T-cell (primary cell): ENCODE measurements at places on chromosomes 11 and 22. TPM values are rescaled to one million over a fixed set of nuclear protein-coding genes. Genes with fewer than 3 reads are reported as not detected.
A peak's percentile ranks its signal among the peaks of the same experiment; 100 is the strongest.

- DNase-seq, result no peak
- no peak overlapping the region for H3K27ac ChIP-seq
- H3K4me3 ChIP-seq, result no peak overlapping the region
- no peaks in the 10 kb centered on the region for H3K4me1 ChIP-seq
- no peaks in the 10 kb centered on the region for H3K36me3 ChIP-seq
These were observed 53.6 kb downstream of the SCUBE1 start for GRCh38 chr22:43289531-43289963.

- peaks cover 37% of the 10 kb centered on the region for H3K27me3 ChIP-seq
- H3K4me1 ChIP-seq, result no peaks in the 10 kb centered on the region
- H3K27ac ChIP-seq, result no peak overlapping the region
These were observed 68.2 kb downstream of the CD82 start for GRCh38 chr11:44633641-44634040.

DNA sequence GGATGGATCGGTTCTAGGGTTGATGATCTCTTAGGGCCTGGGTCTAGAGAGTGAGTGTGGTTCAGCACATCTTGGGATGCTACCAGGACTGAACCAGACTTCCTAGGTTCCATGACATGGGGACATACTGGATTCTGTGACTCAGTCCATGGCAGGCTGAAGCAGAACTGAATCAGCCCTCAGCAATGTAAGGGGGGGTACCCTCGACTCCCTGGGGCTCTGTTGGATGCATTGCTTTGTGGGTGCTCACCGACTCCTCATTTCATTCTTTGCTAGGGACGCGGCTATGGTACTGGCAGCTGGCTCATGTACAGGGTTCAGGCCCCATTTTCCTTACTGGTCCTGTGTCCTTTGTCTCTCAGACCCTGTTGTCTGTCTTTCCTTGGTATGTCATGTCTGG, 733 bp upstream of the GRAMD1B start:
- H3K27me3 ChIP-seq, result peaks cover 2% of the 10 kb centered on the region
- H3K4me3 ChIP-seq, result peak overlapping the region; percentile 41
- H3K27ac ChIP-seq, result no peak overlapping the region
- peaks cover 25% of the 10 kb centered on the region for H3K4me1 ChIP-seq

DNA sequence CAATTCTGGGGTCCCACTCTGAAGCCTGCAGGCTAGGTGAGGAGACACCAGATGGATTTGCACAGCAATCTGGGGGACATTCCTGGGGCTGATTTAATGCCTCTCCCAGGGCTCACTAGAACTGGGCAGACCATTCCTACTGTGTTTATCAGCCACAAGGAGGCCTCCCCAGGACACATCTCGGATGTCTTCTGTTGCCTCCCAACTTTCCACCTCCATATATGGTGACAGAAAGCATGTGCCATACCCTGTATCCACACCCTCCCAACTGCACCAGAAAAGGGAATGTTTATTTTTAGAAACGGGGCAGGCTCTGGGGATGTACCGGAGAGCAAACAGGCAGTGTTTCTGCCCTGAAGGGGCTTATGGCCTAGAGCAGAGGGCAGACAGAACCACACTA, 181.8 kb downstream of the CSNK2A3 start:
- H3K4me3 ChIP-seq, result no peak overlapping the region
- no peak for DNase-seq
- H3K4me1 ChIP-seq, result peaks cover 5% of the 10 kb centered on the region
- H3K27me3 ChIP-seq, result peaks cover 3% of the 10 kb centered on the region
- no peak overlapping the region for H3K27ac ChIP-seq
- H3K36me3 ChIP-seq, result no peaks in the 10 kb centered on the region

DNA sequence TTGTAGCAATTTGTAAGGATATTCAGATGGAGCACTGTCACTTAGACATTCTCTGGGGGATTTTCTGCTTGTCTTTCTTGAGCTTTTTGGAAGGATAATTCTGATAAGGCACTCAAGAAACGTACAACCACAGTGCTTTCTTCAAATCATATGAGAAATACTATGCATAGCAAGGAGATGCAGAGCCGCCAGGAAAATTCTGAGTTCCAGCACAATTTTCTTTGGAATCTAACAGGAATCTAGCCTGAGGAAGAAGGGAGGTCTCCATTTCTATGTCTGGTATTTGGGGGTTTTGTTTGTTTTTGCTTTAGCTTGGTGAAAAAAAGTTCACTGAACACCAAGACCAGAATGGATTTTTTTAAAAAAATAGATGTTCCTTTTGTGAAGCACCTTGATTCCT, 9.9 kb downstream of the PRSS23 start:
- no peak overlapping the region for H3K4me3 ChIP-seq
- no peak for DNase-seq
- H3K27ac ChIP-seq, result no peak overlapping the region
- peaks cover 17% of the 10 kb centered on the region for H3K4me1 ChIP-seq
- no peaks in the 10 kb centered on the region for H3K27me3 ChIP-seq

Gene B3GAT1
- 6.1 TPM for total RNA-seq

Gene OR5B21
- total RNA-seq, result 0.46 TPM

GRCh38 chr11:70509476-70509875, 111.1 kb downstream of the CTTN start:
- no peaks in the 10 kb centered on the region for H3K4me1 ChIP-seq
- no peak for DNase-seq
- no peak overlapping the region for H3K4me3 ChIP-seq
- no peak overlapping the region for H3K27ac ChIP-seq
- H3K36me3 ChIP-seq, result no peaks in the 10 kb centered on the region
- H3K27me3 ChIP-seq, result no peaks in the 10 kb centered on the region

DNA sequence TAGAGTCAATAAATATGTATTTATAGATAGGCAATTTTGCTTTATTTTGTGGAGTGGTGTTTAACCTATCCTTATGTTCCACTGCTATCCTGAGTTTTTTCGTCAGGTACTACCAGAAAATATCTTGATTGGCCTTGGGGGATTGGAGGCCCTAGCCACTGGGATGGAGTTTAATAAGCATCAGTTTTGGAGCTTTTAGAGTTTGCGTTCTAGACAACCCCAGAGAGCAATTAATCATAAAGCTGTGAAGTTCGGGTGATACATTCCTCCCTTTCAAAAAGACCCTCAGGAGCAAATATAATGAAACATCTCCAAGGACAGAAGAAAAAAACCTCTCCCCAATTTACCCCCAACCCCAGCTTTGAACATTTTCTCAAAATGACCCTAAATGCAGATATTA, at the start of gene OR5A1:
Gene OR5A1 (plus strand): TSS at position 301 of the 400 bp plus-strand sequence. CDS start 6,700 bp downstream, outside the sequence.
- H3K36me3 ChIP-seq, result no peaks in the 10 kb centered on the region
- no peak within 1 kb of the TSS for H3K4me3 ChIP-seq
- H3K27ac ChIP-seq, result no peak within 1 kb of the TSS
- DNase-seq, result no peak
- H3K4me1 ChIP-seq, result no peaks in the 10 kb centered on the region

Gene ESAM
- 2.5 TPM for total RNA-seq

Gene RIBC2
- 0.61 TPM for total RNA-seq

DNA sequence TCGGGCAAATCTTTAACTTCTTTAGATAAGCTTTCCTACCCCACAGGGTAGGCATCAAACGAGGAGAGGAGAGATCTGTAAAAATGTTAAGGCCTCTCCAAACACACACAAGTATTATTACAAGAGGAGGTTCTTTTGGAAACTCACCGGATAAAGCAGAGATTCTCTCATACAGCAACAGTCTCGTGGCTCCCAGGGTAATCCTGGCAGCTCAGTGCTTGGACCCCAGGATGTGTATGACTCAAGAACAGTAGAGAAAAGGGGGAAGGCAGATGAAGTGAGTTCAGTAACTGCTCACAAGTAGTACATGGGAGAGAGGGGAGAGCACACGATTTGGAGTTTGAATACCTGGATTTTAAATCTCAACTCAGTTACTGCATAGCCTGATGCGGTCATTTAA, 120.9 kb downstream of the FEZ1 start:
- peaks cover 42% of the 10 kb centered on the region for H3K27me3 ChIP-seq
- no peak overlapping the region for H3K4me3 ChIP-seq
- no peak for DNase-seq
- H3K36me3 ChIP-seq, result no peaks in the 10 kb centered on the region

DNA sequence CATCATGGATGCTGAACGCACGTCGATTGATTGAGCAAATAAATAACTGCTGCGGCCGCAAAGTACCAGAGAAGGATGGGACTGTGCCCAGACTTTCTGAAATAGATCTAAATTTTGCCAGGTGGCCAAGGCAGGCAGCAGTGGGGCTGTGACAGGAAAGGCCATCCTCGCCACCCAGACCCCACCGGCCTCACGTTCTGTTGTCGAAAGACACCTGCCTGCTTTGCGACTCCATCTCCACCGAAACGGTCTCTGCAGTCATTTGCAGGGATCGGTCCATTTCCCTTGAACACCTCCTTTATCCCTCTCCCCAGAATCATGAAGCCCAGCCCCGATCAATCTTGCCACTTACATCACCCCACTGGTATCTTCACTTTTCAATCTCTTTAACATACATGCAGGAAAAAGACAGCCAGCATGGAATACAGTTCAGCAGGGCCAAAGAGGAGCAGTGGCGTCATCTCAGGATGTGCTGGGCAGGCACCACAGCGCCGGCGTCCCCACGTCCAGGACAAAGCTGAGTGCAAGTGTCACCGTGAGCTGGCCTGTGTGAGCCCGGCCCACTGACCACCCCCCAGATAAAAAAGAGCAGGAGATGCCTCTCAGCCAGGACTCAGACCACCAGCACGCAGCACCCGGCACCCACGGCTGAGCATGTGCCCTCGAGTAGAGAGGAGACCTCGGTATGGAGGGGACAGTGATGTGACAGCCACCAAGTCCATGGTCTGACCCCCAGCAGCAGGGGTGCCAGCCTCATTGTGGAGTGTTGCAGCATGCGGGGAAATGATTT, 610.3 kb downstream of the TBC1D22A start:
- no peaks in the 10 kb centered on the region for H3K4me1 ChIP-seq
- H3K36me3 ChIP-seq, result no peaks in the 10 kb centered on the region
- H3K27me3 ChIP-seq, result no peaks in the 10 kb centered on the region
- H3K27ac ChIP-seq, result no peak overlapping the region

Gene TSPAN18
- total RNA-seq, result 25.7 TPM

DNA sequence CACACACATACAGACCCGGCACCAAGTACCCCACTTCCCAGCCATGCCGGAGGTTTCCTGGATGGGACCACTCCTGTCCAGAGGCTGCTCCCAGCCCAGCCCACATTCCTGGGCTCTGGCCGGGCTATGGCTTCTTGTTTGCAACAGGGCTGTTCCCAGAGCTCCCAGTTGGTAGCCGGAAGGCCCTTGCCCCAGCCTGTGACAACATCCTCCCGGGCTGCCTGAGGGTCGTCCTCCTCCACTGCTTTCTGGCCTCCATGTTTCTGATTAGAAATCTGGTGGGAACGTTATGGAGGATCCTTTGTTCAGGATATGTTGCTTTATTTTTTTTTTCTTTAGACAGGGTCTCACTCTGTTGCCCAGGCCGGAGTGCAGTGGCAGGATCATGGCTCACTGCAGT, 952 bp upstream of the CYP2D6 start:
- no peaks in the 10 kb centered on the region for H3K27me3 ChIP-seq
- H3K4me1 ChIP-seq, result no peaks in the 10 kb centered on the region
- no peaks in the 10 kb centered on the region for H3K36me3 ChIP-seq
- DNase-seq, result no peak
- no peak overlapping the region for H3K4me3 ChIP-seq
- no peak overlapping the region for H3K27ac ChIP-seq

- no peaks in the 10 kb centered on the region for H3K36me3 ChIP-seq
- peaks cover 73% of the 10 kb centered on the region for H3K4me1 ChIP-seq
- no peak overlapping the region for H3K27ac ChIP-seq
- DNase-seq, result no peak
These were observed 46.5 kb upstream of the CD5 start for GRCh38 chr11:61055776-61056175.

- no peak overlapping the region for H3K27ac ChIP-seq
- no peaks in the 10 kb centered on the region for H3K4me1 ChIP-seq
- no peak for DNase-seq
- peaks cover 13% of the 10 kb centered on the region for H3K36me3 ChIP-seq
- no peak overlapping the region for H3K4me3 ChIP-seq
These were observed 105.4 kb downstream of the MIAT start for GRCh38 chr22:26762503-26763472.

GRCh38 chr22:38940811-38941384, 16.5 kb upstream of the APOBEC3A start:
- peaks cover 66% of the 10 kb centered on the region for H3K27me3 ChIP-seq
- no peak for DNase-seq
- H3K4me1 ChIP-seq, result peaks cover 13% of the 10 kb centered on the region

DNA sequence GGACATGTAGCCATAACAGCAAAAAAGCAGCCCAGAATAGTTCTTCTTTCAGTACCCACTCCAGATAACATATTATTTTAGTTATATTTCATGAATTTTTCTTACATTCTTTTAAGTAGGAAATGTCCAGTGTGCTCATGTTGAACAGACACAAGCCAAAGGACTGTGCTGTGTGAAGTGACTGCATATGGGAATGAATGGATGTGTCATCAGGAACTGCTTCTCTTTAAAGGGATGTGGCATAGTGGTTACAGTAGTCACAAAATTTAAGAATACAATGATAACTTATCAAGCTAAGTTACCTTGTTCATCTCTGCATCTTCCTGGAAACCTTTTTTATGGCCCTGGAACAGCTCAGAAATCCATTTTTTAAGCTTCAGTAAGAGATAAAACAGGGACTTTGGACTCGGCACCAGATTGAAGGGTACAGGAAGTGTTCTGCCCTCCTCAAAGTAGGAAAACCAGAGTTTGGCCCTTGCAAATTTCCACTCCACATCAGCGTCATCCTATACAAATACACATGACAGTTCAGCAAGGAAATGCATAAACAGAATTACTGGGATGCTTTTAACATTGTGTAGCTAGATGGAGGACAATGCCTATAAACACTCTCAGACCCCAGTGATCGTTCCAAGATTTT, 112.8 kb downstream of the TRPC6 start:
- no peak overlapping the region for H3K4me3 ChIP-seq
- no peaks in the 10 kb centered on the region for H3K27me3 ChIP-seq
- H3K36me3 ChIP-seq, result no peaks in the 10 kb centered on the region
- no peaks in the 10 kb centered on the region for H3K4me1 ChIP-seq

GRCh38 chr11:133081020-133081419, 451.3 kb downstream of the OPCML start:
- no peak for DNase-seq
- peaks cover 7% of the 10 kb centered on the region for H3K4me1 ChIP-seq
- H3K27me3 ChIP-seq, result peaks cover 12% of the 10 kb centered on the region
- H3K36me3 ChIP-seq, result no peaks in the 10 kb centered on the region
- no peak overlapping the region for H3K4me3 ChIP-seq

GRCh38 chr11:74703211-74703610, 28.0 kb downstream of the CHRDL2 start:
- H3K27me3 ChIP-seq, result peaks cover 9% of the 10 kb centered on the region
- H3K4me1 ChIP-seq, result no peaks in the 10 kb centered on the region
- no peaks in the 10 kb centered on the region for H3K36me3 ChIP-seq
- no peak for DNase-seq
